ENCODE measurements at places on chromosomes 3 and 15. TPM values are rescaled to one million over a fixed set of nuclear protein-coding genes. Genes with fewer than 3 reads are reported as not detected.

DNA sequence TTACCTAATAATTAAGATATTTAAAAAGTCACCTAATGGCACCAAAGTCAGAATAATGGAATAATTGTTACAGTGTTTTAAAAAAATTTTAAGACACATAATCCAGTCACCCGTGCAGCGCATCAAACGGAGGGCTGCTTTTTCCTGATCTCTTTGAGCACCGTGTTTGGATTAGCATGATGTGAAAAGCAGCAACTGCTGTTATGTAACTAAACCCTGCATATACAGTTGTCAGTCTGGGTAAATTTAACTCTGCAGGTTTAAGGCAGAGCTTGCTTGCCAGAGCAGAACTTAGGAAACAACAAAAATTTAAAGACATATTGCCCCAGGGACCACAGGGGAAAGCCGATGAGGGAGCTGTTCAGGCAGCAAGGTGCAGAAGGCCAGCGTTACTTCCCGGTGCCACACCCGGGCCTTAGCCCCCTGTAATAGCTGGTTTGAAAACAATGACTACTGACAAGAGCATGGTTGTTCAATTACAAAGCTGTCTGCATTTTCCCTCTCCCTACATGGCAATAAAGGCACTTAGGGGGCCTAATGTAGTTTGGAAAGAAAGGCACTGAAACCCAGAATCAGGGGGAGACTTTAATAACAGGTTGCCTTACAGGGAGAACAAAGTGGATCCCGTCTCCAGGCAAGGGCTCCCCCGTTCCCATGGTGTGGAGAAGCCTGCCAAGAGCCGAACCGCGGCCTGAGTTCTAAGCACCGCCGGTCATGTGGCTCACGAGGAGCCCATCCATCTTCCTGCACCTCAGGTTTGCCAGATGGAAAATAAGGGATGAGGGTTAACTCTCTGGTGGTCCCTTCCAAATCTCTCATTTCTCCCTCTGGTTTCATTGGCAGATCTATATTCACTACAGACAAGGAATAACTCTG is 32.2 kb downstream of the RORA start:
- DNase-seq = no peak

The TRH gene
- not detected for total RNA-seq

The ECT2 gene
- total RNA-seq = 32.9 TPM

DNA sequence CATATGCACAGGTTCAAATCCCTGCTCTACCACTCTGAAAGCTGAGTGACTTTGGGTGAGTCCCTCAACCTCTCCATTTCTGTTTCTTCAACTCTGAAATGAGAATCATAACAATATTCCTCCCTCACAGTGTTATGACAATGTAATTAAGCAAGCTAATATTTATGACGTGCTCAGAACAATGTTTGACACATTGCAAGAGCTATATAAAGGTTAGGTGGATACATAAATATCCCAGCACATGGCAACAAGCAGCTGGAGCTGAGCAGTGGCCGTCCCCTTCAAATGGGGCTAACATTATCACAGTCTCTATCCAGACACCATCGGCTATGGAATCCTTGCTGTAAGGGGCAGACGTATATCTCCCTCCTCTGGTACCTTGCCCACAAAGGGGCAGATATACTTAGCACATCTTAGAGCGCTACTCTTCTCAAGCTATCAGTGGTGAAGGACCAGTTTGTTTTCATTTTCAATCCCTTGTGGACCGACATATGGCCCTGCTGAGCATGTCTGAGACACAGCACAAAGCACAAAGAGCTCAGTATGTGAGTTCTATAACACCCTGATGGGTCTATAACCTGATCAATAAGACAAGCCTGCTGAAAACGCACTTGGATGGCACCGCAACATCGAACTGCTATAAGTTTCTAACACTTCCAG is 80.9 kb downstream of the PRICKLE2 start:
- no peak for DNase-seq

The MUC20 gene
- total RNA-seq = not detected

DNA sequence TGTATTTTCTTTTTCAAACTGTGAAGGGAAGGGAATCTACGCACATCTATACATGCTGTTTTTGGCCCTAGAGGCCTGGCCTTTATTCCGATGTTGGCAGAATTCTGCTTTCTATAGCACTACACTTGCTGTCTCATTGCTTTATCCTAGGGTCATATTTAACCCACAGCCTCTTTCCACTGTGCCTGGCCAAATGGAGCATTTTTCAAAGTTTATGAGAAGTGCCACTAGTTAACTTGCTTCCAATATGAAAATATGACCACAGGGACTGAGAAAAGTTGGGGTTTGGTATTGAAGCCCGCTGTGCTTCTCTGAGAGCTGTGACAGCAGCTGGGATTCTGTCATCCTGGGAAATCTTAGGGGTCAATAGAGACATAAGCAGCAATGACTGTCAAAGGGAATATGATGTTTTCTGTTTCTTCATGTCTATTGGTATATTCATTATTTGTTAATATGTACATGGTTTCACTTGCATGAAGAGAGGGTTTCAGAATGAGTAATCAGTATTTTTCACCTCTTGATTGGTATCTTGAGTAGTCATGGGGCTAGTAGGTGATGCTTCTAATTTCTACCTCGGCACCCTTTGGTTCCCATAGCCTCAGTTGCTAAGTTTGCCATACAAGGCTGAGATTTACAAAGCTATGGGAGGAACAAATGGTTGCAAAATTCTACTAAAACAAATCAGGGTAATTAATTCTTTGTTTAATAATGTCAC is 275.8 kb upstream of the RBMS3 start:
- no peak for DNase-seq

GRCh38 chr3:72310419-72311380 is 525.8 kb upstream of the PROK2 start:
- DNase-seq = peak; percentile 76

GRCh38 chr15:73051807-73052652 is at the start of gene NEO1:
Gene NEO1 (plus strand): TSS chr15:73052463. CDS start chr15:73052676, 213 bp downstream.
- no peak for DNase-seq

GRCh38 chr3:19046440-19046839 is 101.9 kb upstream of the KCNH8 start:
- no peak for DNase-seq

The SPSB4 gene
- not detected for total RNA-seq

DNA sequence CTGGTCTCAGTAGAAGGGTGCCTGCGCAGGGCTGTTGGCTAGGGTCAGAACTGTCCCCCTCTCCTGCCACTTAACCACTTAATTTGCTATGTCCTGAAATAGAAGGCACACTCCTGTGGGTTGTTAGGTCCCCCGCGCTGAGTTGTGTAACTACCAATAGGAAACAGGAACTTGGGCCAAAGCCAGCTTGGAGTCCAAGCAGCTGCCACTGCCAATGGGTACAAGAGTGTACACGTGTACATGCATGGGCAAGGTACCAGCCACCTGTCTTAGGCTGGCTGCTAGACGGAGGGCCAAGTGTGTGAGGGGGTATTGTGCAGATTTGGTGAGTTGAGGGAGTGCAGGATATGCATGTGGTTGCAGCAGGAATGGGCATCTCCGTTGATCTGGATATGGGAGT is 29.7 kb upstream of the POLG start:
- DNase-seq = no peak

DNA sequence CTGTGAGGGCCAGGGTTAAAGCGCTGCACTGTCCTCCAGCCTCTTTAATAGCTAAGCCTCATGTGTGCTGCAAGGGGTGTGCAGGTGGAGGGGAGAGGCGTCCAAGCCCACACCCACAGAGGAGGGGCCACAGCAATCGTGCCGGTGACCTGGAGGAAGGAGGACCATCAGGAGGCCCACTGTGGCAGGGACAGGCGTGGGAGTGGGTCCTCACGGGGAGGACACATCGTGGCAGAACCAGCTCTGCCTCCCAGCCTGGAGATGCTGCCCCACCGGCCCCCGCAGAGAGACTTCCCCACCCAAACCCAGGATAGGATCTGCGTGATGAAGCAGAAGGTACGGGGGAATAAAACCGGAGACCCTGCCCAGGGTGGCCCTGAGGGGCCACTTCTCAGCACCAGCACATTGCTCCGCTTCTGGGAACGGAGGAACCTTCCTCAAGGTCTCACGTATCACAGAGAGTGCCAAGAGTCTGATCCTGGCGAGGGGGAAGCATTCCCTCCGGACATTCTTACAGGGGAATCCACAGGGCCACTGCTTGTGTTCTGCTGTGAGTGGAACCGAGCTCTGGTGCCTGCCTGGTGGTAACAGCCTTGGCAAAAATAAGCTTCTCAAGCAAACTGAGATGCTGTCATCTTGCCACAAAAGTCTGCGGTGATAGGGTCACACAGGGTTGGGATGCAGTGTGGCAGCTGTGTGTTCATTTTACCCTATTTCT is 199.8 kb downstream of the XXYLT1 start:
- no peak for DNase-seq

GRCh38 chr3:82130046-82130445 is 368.6 kb upstream of the GBE1 start:
- DNase-seq = no peak

The CHRNA3 gene
- not detected for total RNA-seq

The MESP1 gene
- 0.46 TPM for total RNA-seq

DNA sequence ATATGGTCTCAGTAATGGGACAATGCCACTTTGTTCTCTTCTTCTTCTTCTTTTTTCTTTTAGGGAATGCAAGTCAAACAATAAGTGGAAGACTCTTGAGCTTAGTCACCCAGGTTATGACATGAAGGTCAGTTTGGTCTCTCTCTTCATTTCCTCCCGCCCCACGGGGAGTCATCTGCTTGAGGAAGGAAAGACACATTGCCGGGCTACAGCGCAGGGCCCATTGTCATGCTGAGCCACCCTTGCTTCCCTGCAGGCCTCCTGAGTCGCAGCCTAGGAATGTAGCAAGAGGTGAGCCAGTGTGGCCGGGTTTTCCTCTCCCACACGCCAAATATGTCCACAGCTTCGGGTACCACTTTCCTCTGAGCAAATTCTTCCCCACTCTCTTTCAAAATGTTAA is 47.6 kb downstream of the RAP2B start:
- peak; percentile 11 for DNase-seq

GRCh38 chr3:109995377-109995776 is 658.0 kb upstream of the DPPA4 start:
- DNase-seq = no peak

DNA sequence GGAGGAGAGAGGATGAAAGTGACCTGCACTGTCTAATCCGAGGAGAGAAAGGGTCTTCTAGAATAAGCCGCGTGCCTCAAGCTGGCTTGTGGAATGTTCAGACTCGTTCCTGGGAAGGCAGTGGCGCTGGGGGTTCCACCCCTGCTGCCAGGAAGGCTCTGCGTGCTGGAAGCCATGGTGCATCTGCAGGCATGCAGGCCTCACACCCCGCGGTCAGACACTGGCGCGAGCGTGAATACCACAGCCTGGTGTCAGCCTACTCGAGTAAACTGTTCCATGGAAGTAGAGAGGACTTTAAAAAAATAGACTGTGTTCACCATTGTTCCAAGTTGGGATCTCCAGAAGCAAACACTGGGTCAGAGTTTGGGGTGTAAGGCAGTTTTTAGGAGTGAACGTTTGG is 25.9 kb upstream of the GABRG3 start:
- DNase-seq = no peak

DNA sequence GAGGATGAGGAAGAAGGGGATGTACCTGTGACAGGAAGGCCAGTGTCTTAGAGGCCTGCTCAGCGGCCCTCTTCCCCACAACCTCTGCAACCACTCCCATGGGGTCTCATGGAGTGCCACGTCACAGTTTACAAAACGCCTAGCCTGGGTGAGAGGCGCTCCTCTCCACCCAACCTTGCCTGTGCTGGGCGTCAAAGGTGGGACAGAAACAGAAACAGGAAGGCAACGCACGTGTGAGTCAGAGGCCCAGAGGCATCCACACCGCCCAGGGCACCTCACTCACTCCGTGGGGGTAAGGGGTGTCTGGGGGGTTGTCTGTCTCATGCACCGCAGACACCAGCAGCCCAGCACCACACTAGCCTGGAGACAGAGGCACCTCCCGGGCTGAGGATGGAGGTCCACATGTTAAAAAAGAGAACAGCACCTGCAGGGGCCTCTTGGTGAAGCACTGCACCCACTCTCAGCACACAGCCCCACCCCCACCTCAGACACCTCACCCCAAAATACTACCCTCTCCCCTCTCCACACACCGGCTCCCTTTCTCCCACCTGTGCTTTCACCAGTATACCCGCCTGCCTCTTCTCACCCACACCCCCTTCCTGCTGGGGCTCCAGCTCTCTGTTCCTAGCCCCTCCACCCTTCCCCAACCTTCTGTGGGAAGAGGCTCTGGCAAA is 4.7 kb upstream of the CALML4 start:
- no peak for DNase-seq

DNA sequence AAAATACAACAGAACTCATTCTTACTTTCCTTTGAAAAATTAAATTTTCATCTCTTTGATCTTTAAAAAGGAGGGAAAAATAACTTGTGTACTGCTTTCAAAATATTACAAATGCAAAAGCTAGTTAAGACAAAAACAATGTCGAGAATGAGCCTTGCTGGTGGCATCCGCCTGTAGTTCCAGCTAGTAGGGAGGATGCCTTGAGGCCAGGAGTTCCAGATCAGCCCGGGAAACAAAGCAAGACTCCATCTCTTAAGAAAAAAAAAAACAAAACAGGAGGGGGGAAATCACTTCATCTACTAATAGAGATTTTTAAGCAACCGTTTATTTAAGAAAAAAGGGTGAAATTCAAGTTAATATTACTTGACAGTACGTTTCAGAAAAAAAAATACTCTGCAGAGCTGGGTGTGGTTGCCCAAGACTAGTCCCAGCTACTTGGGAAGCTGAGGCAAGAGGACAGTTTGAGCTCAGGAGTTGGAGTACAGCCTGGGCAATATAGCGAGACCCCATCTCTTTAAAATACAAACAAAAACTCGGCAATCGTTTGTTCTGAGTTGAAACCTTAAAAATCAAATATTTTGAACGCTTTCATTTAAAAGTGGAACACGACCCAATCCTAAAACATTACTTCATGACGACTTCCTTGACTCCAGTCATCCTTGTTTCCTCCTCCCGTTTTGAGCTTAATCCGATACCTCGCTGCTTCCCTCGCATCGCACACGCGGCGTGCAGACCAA is 1.2 kb downstream of the KPNA1 start:
- peak; percentile 24 for DNase-seq

- no peak for DNase-seq
These were observed 10.1 kb downstream of the RCN2 start for GRCh38 chr15:76941636-76942035.

The FOXB1 gene
- not detected for total RNA-seq

DNA sequence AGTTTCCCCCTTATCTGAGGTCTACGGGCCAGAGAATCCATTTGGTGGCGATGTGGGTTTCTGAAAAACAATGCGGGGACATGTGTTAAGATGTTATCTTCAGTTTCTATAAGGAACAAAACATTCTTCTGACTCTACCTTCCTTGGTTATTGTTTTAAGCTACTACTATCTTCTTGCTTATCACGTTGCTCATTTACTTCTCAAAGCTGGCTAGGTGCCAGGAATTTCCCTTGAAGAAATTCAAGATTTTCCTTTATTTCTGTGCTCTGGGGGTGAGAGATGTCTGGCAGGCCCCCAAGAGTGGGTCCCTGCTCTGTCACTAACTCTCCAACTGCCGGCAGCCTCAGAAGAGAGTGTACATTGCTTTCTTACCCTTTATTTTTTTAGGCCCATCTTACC is 119.8 kb downstream of the RYR3 start:
- DNase-seq = no peak

The CCK gene
- not detected for total RNA-seq
